NCI-H510A treated with DMSO at 0.1 percent for 48 hours (cell line): ENCODE measurements at places on chromosomes 7 and 10.
A peak's percentile ranks its signal among the peaks of the same experiment; 100 is the strongest.

DNA sequence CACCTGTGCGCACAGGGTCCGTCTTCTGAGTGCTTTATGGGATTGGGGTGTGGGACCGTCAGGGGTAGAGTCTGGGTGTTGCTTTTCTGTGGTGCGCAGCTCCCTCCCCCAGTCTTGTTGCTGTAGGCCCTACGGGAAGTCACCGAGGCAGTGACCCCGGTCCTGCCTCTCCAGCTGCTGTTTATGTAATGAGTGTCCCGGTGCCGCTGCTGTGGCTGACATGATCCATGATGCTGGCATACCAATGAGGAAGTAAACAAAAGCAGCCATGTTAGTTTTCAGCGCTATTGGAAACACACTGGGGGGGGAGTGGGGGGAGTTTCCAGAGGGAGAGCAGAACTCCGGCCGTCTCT is 1.1 kb downstream of the TRIM8 start:
- peak; percentile 66 for DNase-seq

DNA sequence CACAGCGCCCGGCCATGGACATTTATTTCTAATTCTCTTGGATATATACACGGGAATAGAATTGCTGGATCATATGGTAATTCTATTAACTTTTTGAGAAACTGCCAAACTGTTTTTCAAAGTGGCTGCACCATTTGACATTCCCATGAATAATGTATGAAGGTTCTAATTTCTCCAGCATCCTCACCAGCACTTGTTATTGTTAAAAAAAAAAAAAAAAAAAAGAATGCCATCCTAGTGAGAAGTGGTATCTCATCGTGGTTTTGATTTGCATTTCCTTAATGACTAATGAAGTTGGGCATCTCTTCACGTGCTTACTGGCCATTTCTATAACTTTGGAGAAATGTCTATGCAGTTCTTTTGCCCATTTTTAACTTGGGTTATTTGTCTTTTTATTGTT is 13.5 kb downstream of the CNNM2 start:
- no peak for DNase-seq

DNA sequence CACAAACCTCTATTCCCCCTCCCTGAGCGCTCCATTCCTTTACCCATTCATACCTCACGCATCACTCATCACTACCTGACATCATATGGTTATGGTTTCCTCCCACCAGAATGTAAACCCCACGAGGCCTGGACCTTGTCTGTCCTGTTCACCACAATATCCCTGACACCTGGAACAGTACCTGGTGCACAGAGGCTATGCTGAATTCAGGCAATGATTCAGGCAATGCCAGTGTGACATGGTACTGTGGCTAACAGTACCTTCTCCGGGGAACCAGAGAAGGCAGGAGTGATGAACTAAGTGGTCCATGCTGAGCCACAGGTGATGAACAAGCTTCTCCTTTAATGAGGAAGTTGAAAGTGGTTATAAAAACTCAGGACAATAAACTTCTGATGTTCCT is 202.5 kb upstream of the PLXNA4 start:
- no peak for DNase-seq

GRCh38 chr7:157475601-157476000 is 138.8 kb downstream of the DNAJB6 start:
- no peak for DNase-seq

GRCh38 chr7:30202671-30203070 is 67.9 kb downstream of the MTURN start:
- no peak for DNase-seq

GRCh38 chr10:61898435-61898778 is 3.1 kb upstream of the ARID5B start:
- peak; percentile 3 for DNase-seq

- DNase-seq, result no peak
Observed at GRCh38 chr7:49783446-49783845, 10.0 kb downstream of the VWC2 start.

DNA sequence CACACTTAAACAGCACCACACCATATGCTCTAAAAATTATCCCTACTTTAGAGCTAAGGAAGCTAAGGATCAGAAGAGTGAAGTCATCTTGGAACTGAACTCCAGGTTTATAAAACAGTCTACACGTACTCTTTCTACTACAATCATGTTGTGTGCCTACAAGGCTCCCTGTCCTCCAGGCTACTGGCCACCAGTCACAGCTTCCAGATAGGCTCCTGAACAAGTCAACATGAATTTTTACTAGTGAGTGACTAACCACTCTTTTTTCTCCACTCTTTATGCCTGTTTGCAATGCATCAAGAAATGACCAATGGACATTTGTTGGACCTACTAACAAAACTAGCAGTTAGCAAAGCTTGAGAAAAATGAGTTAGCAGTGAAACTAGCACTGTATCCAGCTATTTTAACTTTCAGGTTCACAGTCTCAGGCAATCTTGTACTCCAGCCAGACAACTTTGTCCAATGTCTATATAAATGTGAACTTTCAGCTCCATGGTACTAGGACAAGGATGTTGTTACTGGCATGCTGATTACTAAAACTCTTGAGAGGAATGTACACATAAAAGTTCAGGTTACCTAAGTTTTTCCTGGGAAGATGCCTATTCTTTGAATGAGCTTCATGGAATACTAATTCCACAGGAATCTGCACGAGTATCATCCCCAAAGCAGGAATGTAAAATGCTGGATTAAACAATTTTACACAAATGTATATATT is 180.0 kb downstream of the BTAF1 start:
- no peak for DNase-seq

GRCh38 chr10:119531067-119531466 is 11.5 kb downstream of the RGS10 start:
- DNase-seq, result no peak

GRCh38 chr7:148987751-148988512 is 40.4 kb downstream of the PDIA4 start:
- peak; percentile 25 for DNase-seq
